ENCODE measurements at places on chromosomes 6 and 20.

DNA sequence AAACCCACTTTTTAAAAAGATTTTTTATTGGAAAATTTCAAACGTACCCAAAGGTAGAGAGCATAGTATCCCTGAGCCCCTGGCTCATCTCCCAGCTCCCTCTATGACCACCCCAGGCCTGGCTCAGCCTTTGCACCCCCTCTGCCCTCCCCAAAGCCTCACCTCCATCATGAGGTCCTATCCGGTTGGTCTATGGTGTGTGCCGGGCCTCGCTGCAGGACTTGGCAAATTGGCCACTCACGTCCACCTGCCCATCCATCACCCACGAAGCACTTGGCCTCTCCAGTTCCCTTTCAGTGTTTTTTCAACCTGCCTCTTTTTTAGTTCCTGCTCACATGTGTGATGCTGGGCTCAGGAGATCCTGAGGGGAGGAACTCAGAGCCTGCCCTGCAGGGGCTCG is 147.4 kb downstream of the CDH4 start:
- DNase-seq, result no peak

DNA sequence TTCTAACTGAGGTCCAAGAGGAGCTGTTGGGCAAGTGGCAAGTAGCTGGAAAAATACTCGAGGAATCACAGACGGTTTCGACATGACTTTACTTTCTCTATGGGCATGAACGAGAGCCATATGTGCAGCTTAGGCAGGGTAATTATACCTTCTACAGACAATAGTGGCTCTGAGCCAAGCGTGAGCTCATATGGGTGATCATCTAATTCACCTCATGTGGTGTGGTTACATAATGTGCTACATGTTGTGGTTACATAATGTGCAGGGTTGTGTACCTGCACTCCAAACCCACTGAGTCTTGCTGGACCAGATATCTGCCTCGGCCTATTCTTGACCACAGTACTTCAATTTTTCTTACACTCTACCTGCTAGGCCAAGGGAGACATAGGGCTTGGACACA is 771.7 kb upstream of the EYS start:
- no peak for DNase-seq

DNA sequence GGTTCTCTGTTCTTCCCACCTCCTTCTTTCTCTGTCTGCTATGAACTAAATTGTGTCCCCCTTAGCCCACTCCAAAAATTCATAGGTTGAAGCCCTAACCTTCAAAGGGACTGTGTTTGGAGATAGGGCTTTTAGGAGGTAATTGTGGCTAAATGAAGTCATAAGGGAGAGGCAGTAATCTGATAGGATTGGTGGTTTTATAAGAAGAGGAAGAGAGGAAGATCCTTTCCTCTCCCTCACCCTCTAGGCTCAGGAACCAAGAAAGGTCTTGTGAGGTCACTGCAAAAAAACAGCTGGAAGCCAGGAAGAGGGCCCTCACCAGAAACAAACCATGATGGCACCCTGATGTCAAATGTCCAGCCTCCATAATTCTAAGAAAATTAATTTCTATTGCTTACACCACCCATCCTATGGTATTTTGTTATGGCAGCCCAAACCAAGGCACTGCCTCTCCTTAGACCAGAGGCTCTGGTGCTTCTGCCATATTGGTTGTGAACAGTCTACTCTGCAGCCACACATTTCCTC is 135.1 kb upstream of the COL21A1 start:
- DNase-seq, result no peak

GRCh38 chr20:44963325-44964215 is 2.7 kb upstream of the STK4 start:
- no peak for DNase-seq

DNA sequence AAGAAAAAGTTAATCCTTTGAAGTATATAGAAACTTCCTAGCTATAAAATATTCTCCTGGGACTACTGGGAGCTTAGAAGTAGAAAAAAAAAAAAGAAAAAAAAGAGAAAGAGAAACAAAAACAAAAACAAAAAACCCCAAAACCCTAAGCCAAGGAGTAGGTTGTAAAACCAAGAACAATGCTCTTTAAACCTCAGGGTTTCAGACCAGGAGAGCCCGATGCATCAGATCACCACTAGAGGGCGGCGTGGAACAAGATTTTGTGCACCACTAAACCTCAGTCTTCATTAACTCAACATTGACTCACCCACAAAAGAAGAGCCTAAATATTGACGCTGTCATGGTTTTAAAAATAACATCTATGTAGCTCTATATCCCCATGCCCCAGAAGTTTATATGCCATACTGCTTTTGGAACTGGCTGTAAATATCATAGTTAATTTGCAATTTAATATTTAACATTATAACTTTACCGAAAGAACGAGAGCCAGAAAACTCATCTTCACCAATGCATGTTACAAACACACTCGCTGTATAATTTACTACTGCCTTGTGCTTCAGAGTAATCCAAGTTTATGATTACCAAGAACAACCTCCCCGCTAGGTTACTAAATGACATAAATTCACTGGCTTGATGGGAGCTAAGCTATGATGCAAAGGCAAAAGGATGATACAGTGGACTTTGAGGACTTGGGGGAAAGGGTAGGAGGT is 19.2 kb downstream of the MCUR1 start:
- DNase-seq, result peak; percentile 28

GRCh38 chr6:62528894-62529526 is 243.0 kb upstream of the KHDRBS2 start:
- DNase-seq, result no peak

All from NCI-H1048 (cell line).